Gastrocnemius medialis (tissue), 4 donors: ENCODE measurements at places on chromosomes 3 and 15. TPM values are rescaled to one million over a fixed set of nuclear protein-coding genes. Genes with fewer than 3 reads are reported as not detected.

GRCh38 chr3:141578202-141578973 lies 91.6 kb downstream of the RASA2 start:
- no peak overlapping the region for H3K4me3 ChIP-seq
- H3K27me3 ChIP-seq: no peaks in the 10 kb centered on the region
- no peak for DNase-seq
- H3K36me3 ChIP-seq: no peaks in the 10 kb centered on the region
- no peak overlapping the region for H3K27ac ChIP-seq

- no peak overlapping the region for H3K27ac ChIP-seq
- no peaks in the 10 kb centered on the region for H3K36me3 ChIP-seq
- no peaks in the 10 kb centered on the region for H3K4me1 ChIP-seq
- H3K27me3 ChIP-seq: no peaks in the 10 kb centered on the region
These were observed 31.9 kb upstream of the CFAP161 start for GRCh38 chr15:81101894-81102815.

- no peak overlapping the region for H3K27ac ChIP-seq
- H3K4me3 ChIP-seq: no peak overlapping the region
- no peaks in the 10 kb centered on the region for H3K27me3 ChIP-seq
- no peaks in the 10 kb centered on the region for H3K4me1 ChIP-seq
- H3K36me3 ChIP-seq: no peaks in the 10 kb centered on the region
These were observed 1037.5 kb downstream of the TBL1XR1 start for GRCh38 chr3:176159796-176160195.

DNA sequence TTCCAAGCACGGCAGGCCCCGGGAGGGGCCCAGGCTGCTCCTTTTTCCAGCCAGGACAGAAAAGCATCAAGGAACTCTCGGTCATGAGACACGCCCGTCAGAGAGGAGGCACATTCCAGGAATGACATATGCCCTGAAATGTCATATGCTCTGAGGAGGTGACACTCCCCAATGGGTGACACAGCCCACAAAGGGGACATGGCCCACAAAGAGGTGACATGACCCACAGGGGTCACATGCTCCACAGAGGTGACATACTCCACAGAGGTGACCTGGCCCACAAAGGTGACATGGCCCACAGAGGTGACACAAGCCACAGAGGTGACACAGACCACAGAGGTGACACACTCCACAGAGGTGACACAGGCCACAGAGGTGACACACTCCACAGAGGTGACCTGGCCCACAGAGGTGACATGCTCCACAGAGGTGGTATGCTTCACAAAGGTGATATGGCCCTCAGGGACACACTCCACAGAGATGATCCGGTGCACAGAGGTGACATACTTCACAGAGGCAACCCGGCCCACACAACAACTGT lies 79.2 kb downstream of the ABHD5 start:
- peak overlapping the region; percentile 49 for H3K4me3 ChIP-seq
- no peak for DNase-seq
- H3K36me3 ChIP-seq: no peaks in the 10 kb centered on the region

DNA sequence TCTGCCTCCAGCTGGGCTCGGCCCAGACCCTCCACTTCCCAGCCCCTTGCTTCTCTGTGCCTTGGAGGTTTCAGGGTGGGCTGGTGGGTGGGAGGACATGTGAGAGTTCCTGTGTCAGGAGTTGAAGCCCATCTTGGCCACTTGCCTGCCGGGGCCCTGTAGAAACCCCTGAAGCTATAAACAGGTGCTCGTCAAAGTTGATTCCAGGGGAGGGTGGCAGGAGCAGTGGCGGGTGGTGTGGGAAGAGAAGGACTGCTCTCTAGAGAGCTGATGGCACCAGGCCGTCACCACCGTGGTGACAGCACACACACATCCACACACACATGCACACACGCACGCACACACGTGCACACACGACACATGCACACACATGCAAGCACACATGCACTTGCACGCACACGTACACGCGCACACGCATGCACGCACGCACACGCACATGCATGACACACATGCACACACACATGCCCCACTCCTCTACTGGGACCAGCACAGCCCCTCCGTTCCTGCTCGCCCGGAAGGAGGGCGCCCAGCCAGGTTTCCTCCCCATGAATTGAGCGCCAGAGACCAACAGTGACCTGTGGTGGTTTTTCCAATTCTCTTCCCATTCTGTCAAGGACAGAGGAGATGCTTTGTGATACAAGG lies 56.3 kb upstream of the CGNL1 start:
- no peaks in the 10 kb centered on the region for H3K4me1 ChIP-seq
- H3K27me3 ChIP-seq: no peaks in the 10 kb centered on the region
- H3K36me3 ChIP-seq: no peaks in the 10 kb centered on the region
- no peak overlapping the region for H3K4me3 ChIP-seq
- no peak for DNase-seq

GRCh38 chr3:120350401-120350941 lies 1.3 kb upstream of the LRRC58 start:
- H3K27me3 ChIP-seq: no peaks in the 10 kb centered on the region
- peak overlapping the region; percentile 77 for H3K4me3 ChIP-seq
- H3K27ac ChIP-seq: peak overlapping the region; percentile 93

GRCh38 chr15:43067717-43068461 lies 37.9 kb downstream of the UBR1 start:
- no peak overlapping the region for H3K27ac ChIP-seq
- no peak overlapping the region for H3K4me3 ChIP-seq
- H3K27me3 ChIP-seq: no peaks in the 10 kb centered on the region
- H3K4me1 ChIP-seq: no peaks in the 10 kb centered on the region

GRCh38 chr3:184656829-184657681 lies 54.8 kb downstream of the MAGEF1 start:
- peaks cover 10% of the 10 kb centered on the region for H3K4me1 ChIP-seq
- no peak overlapping the region for H3K27ac ChIP-seq
- H3K27me3 ChIP-seq: no peaks in the 10 kb centered on the region
- DNase-seq: no peak
- H3K36me3 ChIP-seq: no peaks in the 10 kb centered on the region

- H3K36me3 ChIP-seq: no peaks in the 10 kb centered on the region
- no peaks in the 10 kb centered on the region for H3K27me3 ChIP-seq
- no peak overlapping the region for H3K27ac ChIP-seq
- H3K4me3 ChIP-seq: no peak overlapping the region
- H3K4me1 ChIP-seq: peaks cover 65% of the 10 kb centered on the region
- no peak for DNase-seq
These were observed 46.1 kb downstream of the FNDC3B start for GRCh38 chr3:172085557-172085895.

DNA sequence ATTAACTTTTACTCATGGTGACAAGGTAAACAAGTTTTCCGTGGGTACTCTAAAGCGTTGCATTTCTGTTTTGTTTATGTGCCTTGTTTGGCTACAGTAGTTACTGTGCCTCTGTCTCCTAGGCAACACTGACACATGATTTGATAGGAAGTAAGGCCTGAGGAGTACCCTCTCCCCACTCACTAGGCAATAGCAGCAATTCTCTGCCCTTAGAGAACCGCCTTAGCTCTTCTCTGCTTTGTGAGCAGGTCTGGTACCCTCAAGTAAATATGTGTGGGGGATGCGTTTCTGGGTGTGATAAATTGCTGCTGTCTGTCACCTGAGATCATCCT lies at the start of gene IL5RA:
Gene IL5RA, minus strand, starts transcription at position 76 of the 332 bp plus-strand sequence. CDS start 5,390 bp downstream, outside the sequence.
- H3K4me3 ChIP-seq: no peak within 1 kb of the TSS
- no peaks in the 10 kb centered on the region for H3K36me3 ChIP-seq
- H3K4me1 ChIP-seq: no peaks in the 10 kb centered on the region
- H3K27me3 ChIP-seq: no peaks in the 10 kb centered on the region
- no peak within 1 kb of the TSS for H3K27ac ChIP-seq

DNA sequence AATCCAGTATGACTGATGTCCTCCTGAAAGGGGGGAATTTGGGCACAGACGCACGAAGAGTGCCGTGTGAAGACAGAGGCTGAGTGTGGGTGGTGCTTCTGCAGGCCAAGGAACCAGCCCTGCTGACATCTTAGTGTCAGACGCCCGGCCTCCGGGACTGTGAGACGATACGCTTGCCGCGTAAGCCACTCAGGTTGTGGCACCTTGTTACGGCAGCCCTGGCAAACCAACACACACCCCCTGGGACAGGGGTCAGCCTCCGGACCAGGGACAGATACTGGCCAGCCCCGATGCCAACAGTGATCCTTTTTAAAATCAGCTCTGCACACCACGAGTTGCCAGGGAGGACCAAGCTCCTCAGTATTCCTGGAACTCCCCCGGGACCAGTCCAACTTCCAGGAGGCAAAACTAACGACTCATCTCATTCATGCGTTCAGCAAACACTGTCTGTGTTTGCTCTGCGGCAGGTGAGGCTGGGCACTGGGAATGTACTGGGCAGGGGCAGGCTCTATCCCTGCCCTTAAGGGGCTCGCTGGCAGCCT lies 21.2 kb upstream of the PIGZ start:
- no peaks in the 10 kb centered on the region for H3K4me1 ChIP-seq
- no peak overlapping the region for H3K4me3 ChIP-seq
- no peak overlapping the region for H3K27ac ChIP-seq
- DNase-seq: no peak
- no peaks in the 10 kb centered on the region for H3K27me3 ChIP-seq

- H3K4me3 ChIP-seq: no peak overlapping the region
- DNase-seq: no peak
- H3K27ac ChIP-seq: no peak overlapping the region
- H3K4me1 ChIP-seq: no peaks in the 10 kb centered on the region
- no peaks in the 10 kb centered on the region for H3K27me3 ChIP-seq
These were observed 13.5 kb upstream of the MYO5C start for GRCh38 chr15:52309154-52309548.

- peak overlapping the region; percentile 97 for H3K27ac ChIP-seq
- peaks cover 26% of the 10 kb centered on the region for H3K4me1 ChIP-seq
- no peaks in the 10 kb centered on the region for H3K36me3 ChIP-seq
- no peak overlapping the region for H3K4me3 ChIP-seq
- H3K27me3 ChIP-seq: no peaks in the 10 kb centered on the region
These were observed 1.5 kb upstream of the RPLP1 start for GRCh38 chr15:69450968-69451695.

GRCh38 chr3:72163809-72164634 lies 379.1 kb upstream of the PROK2 start:
- no peaks in the 10 kb centered on the region for H3K36me3 ChIP-seq
- no peak overlapping the region for H3K27ac ChIP-seq
- no peak overlapping the region for H3K4me3 ChIP-seq

GRCh38 chr3:187955587-187955952 lies 198.4 kb upstream of the LPP start:
- H3K27ac ChIP-seq: peak overlapping the region; percentile 95
- H3K4me1 ChIP-seq: peaks cover 77% of the 10 kb centered on the region
- no peak for DNase-seq
- no peaks in the 10 kb centered on the region for H3K27me3 ChIP-seq
- H3K36me3 ChIP-seq: no peaks in the 10 kb centered on the region
- H3K4me3 ChIP-seq: no peak overlapping the region

- H3K4me3 ChIP-seq: no peak overlapping the region
- no peaks in the 10 kb centered on the region for H3K36me3 ChIP-seq
- H3K27ac ChIP-seq: peak overlapping the region; percentile 35
- peaks cover 14% of the 10 kb centered on the region for H3K4me1 ChIP-seq
- peak; percentile 24 for DNase-seq
These were observed 48.4 kb downstream of the TMEM266 start for GRCh38 chr15:76108021-76108723.

DNA sequence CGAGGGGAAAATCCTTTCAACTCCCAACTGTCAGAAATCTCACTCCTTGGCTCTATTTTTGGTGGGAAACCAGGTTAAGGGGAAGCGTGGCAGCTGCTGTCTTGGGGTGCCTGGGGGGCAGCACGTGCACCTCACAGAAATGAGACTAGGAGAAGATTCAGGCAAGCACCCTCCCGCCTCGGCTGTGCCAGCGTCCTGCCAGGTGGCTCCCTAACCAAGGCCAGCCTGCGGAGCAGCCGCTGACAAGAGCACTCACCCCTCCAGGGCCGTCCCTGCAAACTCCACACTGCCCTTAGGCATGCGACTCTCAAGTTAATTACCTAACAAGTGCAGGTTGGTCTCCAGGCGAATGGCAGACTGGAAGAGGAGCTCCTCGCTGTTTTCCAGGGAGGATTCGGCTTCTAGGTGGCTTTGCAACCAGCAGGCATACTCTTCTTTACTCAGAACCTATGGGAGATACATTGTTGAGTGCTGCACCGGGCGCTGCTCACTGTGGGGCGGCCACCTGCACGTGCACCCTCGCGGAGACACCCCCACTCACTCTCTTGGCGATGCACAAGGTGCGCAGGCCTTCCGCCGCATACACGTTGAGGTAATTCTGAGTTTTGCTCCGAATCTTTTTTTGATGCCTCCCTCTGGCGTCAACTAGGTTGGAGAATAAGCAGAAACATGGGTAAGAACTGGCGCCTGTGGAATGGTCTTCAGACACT lies 155.3 kb downstream of the ATP10A start:
- no peak overlapping the region for H3K27ac ChIP-seq
- no peak overlapping the region for H3K4me3 ChIP-seq
- H3K36me3 ChIP-seq: no peaks in the 10 kb centered on the region
- H3K27me3 ChIP-seq: no peaks in the 10 kb centered on the region

DNA sequence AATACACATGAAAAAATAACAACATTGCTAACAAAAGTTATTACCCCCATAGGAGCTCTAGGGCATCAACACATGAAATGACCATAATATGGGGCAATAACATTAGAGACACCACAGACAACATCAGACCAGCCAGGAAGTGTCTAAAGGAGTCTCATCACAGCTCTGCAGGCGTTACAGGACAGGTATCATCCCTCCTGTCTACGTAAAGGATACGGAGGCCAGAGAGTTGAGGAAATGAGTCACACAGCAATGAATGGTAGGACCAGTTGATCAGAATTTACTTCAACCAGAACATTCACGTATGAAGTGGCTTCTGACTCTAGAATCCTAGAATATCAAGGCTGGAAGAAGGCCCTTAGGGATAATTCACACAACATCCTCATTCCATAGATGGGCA lies 1.8 kb downstream of the NME9 start:
- H3K27me3 ChIP-seq: no peaks in the 10 kb centered on the region
- no peak overlapping the region for H3K27ac ChIP-seq
- no peak for DNase-seq
- peaks cover 23% of the 10 kb centered on the region for H3K4me1 ChIP-seq
- no peak overlapping the region for H3K4me3 ChIP-seq

DNA sequence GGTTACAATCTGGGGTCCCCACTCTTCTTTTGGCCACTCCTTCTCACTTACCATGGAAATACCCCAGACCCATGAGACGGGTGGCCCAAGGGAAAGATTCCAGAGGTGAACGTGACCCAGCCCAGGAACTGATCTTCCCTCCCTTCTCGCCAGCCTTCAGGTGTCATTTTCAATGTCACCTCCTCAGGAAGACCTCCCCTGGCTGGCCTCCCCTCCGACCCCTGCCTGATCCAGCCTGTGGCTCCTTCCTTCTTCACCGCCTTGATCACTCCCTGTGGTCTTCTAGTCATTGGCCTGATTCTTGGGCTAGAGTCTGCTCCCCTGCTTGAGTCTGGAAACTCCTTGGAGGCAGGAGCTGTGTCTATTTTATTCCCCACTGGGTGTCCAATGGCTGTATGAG lies 146.1 kb downstream of the SMAD6 start:
- H3K36me3 ChIP-seq: no peaks in the 10 kb centered on the region
- H3K4me3 ChIP-seq: no peak overlapping the region
- H3K4me1 ChIP-seq: no peaks in the 10 kb centered on the region
- no peaks in the 10 kb centered on the region for H3K27me3 ChIP-seq

Gene SLC22A13
- total RNA-seq: 0.29 TPM

Gene SGO1
- 0.18 TPM for total RNA-seq

Gene CELSR3
- total RNA-seq: 0.25 TPM

Gene ZIC1
- 5.0 TPM for total RNA-seq

Gene PROK2
- total RNA-seq: not detected

Gene AEN
- total RNA-seq: 17.4 TPM

Gene MINAR1
- total RNA-seq: 0.05 TPM

Gene MESP1
- 5.3 TPM for total RNA-seq

Gene SUCNR1
- total RNA-seq: 0.10 TPM

Gene CCDC13
- total RNA-seq: 0.89 TPM
